ENCODE measurements at places on chromosomes 3 and 15.

GRCh38 chr15:70375006-70375431, 277.3 kb upstream of the TLE3 start:
- peak; percentile 19 for DNase-seq

DNA sequence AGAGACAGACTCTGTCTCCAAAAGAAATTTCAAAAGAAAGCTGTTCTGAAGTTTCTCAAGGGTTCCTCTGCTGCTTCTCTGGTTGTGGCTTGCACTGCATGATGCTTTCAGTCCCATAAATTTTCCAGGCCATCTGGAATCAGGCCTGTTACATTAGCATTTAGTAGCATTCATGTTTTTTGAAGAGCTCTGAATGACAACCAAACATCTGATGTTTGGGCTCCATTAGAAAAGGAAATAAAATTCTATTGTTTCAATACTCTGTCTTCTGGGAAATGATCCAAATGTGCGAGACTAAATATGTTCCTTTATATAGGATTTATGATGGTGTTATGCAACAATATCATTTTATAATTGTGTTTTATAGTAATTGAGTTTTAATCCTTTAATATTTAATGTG, 455.8 kb downstream of the GABRG3 start:
- DNase-seq = peak; percentile 53

- DNase-seq = no peak
These were observed 55.5 kb downstream of the TM2D3 start for GRCh38 chr15:101596633-101597032.

DNA sequence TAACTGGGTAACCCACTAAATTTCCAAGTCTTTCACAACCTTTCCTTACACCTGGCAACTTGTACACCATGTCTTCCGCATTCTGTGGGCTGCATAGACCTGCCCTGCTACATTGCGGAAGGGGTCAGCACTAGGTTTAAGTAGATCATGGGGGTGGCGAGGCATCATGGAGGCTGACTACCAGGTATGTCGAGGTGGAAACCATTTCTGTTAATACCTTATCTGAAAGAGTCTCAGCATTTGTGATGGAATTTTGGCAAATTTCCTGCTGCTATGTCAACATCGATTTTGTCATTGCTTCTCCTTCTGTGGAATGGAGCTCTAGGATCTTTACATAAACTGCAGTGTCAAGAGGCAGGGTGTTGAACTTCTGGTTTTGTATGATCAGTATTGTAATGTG, 187.2 kb downstream of the GHSR start:
- DNase-seq = no peak

DNA sequence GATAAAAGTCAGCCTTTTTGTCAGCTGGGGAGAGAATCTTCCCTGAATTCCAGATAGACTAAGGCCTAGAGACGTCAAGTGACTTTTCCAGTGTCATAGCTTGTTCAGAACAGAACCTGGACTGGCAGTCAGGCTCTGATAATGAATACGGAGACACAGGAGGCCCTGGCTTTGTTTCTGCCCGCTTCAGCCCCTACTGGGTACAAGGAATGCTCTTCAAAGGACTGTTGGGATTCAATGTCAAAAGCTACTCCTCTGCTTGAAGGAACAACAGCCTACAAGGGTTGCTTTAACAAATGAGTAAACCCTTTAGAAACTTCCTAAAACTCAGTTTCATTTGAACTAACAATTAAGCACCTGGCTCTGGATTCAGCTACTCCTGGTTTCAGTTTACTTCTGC, 412.3 kb downstream of the OXSM start:
- no peak for DNase-seq

GRCh38 chr15:57609805-57610529, 18.3 kb downstream of the MYZAP start:
- DNase-seq = peak; percentile 60

All from DMS153 (cell line).